ENCODE measurements at places on chromosomes 1 and 21. TPM values are rescaled to one million over a fixed set of nuclear protein-coding genes. Genes with fewer than 3 reads are reported as not detected.

DNA sequence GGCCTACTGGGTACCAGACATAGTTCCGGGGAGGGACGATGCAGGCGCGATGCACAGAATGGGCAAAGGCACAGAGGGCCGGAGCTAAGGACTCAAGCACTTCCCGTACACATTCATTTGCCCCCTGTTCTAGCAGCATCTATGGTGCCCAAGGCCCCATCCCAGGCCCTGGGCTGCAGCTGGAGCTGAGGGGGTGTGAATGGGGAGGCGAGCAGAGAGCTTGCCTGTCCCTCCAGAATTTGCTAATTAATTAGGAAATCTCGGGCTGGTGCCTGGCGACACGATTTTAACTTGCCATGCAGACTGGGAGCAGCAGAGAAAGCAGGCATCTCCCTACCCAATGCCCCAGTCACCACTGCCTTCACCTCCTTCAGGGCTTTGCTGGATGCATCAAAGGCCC lies 35.9 kb downstream of the EPHA2 start:
- DNase-seq, result peak; percentile 1

DNA sequence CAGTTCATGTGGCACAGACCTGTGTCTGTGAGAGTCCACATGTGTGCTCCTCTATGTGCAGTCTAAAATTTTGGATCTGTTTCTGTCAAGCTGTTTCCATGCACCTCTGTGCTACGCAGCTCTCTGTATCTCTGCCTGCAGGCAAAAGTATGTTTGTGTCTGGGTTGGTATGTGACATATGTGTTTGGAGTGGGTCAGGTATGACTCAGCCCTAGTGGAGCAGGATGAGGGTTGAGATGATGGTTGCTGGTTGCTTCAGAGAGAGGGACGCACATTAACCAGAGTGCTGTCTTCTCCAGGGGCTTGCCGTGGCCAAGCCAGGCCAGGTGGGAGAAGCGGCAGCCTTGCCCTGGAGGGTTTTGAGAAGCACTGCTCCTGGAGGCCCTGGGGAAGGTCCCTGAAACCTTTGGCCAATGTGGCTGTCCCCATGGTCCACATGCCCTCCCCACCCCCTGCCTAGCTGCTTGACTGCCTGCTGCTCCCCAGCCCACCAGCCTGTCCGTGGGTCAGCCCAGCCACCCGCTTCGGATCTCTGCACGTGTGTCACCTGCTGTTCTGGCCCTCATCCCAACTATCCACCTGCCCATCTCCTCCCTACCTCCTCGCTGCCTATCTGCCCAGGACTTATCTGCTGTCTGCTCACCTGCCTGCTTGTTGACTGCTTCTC lies 4.1 kb upstream of the EVA1B start:
- no peak for DNase-seq

- DNase-seq, result peak; percentile 89
These were observed 520 bp downstream of the PLEKHN1 start for GRCh38 chr1:966704-967300.

DNA sequence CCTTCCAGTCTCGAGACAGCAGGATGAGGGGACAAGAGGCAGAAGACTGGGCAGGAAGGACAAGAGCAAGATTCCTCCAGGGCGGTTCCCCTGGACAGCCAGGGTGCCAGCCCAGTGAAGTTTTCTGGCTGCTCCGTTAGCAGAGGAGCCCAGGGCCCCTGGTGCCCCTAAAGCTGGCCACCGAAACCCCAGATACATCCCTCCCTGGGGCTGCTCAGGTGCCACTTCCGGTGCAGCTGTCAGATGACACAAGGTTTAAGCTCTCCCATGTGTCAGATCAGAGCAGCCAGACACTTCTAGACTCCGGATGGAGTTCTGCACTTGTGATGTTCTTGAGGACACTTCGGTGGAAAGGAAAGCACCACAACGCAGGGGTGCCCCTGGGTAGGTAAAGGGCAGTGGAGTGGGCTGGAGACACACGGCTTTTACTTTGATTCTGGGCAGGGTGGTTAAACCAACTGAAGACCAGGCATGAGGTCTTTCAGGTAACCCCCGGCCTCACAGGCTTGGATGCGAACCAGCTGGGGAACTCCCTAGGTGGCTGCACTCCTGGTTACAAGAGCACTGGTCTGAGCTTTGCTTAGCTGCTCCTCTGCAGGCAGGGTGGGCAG lies 85.7 kb downstream of the ITPKB start:
- no peak for DNase-seq

GRCh38 chr21:20631633-20632032 lies 366.6 kb upstream of the NCAM2 start:
- no peak for DNase-seq

DNA sequence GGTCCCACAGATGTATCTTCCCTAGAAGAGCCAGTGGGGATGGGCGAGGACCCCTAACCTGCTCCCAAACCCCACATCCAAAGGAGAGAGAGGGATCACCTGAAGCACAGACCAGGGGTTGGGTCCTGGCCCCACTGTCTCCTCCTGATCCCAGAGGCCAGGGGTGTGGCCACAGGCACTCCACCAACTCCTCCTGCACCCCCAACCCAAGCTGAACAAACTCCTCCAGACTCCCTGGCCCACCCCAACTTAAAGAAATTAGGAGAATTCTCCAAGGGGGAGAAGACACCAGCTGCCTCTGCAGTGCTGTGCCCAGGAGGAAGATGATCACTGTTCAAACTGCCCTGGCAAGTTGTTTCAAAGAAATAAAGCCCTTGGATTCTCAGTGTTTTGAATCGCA lies 4.5 kb upstream of the PRAMEF12 start:
- no peak for DNase-seq

- DNase-seq, result peak; percentile 80
These were observed at the start of gene FAAH for GRCh38 chr1:46394108-46394871. FAAH (plus strand) TSS chr1:46394317; CDS start chr1:46394349, 32 bp downstream.

DNA sequence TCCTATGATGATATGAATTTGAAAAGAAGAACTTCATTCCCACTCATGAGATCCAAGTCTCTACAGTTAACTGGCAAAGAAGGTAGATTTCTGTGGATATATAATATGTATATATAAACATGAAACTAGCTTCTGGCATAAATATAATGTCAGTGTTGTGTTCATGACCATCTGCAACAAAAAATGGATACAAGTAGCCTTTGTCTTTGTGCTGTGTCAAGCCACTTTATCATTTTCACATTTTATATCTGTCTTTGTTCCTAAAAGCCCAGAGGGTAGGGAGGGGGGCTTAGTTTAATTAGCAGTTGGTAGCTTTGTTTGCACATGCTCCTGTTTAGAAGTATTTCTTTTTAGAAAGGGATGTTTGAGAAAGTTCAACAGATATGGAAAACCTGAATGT lies 56.2 kb upstream of the FASLG start:
- DNase-seq, result no peak

- no peak for DNase-seq
These were observed 301.7 kb upstream of the VAMP3 start for GRCh38 chr1:7469255-7469938.

- no peak for DNase-seq
These were observed 53.9 kb upstream of the FBXO28 start for GRCh38 chr1:224059897-224060427.

DNA sequence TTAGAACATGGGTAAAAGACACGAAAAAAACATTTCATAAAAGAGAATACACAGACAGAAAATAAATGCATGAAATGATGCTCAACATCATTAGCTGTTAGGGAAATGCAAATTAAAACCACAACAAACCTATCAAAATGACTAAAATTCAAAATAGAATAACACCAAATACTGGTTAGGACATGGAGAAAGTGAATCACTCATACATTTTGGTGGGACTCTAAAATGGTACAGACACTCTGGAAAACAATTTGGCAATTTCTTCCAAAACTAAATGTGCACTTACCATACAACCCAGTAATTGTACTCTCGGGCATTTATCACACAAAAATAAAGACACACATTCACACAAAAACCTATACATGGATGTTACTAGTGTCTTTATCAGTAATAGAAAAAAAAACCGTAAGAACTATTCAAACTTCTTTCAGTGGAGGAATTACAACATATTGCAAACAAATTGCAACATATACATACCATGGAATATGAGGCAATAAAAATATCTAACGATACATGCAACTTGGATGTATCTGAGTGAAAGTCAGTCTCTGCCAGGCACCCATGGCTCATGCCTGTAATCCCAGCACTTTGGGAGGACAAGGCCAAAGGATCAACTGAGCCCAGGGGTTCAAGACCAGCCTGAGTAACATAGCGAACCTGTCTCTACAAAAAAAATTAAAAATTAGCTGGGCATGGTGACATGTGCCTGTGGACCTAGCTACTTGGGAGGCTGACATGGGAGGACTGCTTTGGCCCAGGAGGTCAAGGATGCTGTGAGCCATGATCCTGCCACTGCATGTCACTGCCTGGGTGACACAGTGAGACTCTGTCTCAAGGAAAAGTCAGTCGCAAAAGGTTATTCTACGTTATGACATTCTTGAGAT lies 19.6 kb downstream of the HSF2BP start:
- no peak for DNase-seq

DNA sequence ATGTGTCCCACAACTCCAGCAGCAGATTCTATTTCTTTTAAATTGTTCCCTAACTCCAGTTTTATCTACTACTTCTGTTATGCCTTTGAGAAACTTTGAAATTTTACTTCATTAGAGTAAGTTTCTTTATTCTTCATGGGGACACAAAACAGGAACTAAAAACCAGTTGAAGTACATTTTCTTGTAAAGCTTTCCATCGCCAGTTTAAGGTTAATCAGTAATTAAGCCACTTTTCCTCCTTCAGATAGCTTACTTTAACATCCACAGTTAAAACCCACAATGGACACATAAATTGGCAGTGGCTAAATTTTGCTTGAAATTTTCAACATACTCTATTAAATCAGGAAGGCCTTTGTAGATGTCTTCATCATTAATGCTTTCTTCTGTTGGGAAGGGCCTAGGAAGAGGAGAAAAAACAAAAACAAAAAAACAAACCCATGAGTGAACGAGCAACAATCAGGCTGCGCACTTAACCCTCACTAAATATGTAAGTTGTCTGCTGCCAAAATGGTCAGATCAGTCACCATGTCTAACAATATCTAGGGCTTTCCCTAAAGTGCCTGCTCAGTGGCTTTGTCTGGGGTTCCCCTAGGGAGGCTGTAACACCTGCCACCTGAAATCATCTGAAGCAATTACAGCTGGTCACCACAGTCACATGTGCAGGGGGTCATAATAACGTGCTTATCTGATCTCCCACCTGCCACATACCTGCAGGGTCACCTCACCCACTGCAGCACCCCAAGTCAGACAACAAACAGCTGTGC lies 187.9 kb downstream of the VAV3 start:
- DNase-seq, result no peak

DNA sequence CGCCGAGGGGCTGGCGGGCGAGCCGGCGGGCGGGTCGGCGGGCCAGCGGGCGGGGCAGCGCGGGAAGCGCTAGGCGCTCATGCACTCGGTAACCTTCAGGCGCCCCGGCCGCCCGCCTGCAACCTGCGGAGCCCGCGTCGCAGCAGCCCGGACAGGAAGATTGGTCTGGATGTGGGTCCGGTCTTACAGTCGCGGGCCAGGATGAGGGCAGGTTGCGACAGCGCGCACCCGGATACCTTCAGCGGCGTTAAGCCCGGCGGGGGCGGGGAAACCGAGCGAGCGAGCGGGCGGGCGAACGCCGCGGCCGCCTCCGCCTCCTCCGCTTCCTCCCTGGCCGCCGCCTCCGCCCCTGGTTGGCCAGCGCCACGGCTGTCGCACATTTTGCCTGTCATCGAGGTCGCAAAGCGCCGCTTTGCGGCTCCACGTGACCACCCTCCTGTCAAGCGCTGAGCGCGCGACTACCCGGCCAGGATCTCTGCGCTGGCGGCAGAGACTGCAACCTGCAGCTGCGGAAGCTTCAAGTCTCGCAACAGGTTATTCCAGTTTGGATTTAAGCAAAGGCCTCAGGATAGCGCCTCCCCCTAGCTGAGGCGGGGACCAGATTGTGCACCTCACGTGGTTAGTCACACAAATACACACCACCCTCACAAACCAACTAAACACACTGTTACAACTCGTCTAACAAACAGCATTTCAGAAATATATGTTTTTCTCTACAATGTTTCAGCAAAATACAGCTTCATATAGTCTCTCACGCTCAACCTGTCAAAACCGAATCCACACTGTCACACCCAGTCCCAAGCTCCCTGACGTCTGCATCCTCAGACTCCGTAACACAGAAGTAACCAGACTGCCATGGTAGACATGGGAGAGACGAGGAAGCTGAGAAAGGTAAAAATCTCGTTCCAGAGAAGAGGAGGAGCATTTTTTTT lies at the start of gene FAF1:
FAF1 (minus strand) TSS at position 355 of the 932 bp plus-strand sequence. CDS start 456 bp downstream, outside the sequence.
- DNase-seq, result peak; percentile 98

DNA sequence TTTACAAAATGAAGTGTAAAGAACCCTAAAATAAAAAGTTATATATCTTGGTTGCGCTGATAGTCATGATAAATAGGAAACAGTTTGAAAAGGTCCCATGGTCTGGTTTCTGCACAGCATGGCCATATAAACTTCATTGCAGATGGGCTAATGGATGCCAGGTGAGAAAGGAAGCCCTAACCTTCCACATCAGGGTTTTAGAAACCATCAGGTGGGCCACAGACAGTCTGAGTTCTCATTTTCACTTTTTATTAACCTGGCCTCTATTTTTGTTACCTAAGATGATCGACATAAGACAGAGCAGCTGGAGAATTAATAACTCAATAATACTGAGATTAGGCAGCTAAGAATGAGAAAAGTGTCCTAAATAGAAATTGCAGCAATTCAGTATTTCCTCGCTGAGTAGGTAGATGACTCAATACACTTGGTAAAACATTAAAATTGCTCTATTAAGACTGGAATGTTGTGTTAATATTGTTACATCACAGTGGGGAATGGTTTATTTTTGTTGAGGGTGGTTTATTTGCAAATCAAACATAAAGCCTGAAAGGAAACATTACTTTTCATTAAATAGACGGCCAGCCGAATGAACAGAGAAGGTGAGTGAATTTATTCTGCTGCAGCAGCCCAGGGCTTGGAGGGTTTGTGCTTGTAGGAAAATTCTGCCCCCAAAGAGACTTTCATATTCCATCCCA lies 21.1 kb downstream of the C1orf21 start:
- DNase-seq, result no peak

DNA sequence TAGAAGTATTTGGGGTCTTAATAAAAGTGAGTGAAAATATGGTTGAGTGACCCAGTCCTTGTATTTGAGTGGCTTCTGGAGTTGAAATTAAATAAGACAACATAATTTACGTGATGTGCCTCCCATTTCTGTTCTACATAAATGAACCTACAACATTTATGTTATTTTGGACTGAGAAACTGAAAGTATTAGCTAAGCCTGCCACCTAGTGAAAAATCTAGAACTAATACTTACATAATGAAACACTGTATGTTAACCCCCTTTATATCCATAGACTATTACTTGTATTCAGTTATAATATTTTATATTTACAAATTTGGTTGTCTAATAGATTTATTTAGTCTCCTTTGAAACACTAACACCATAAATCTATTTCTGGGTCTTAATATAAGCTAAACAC lies 298.9 kb downstream of the KCNT2 start:
- DNase-seq, result peak; percentile 57

- peak; percentile 90 for DNase-seq
These were observed at the start of gene C1orf226 for GRCh38 chr1:162381383-162381782. C1orf226 (plus strand) TSS chr1:162381728; CDS start chr1:162381902, 174 bp downstream.

Gene IL20
- not detected for total RNA-seq

Gene ZNF326
- total RNA-seq, result 44.2 TPM

Gene KRTAP12-2
- total RNA-seq, result not detected

Gene LCE6A
- not detected for total RNA-seq

Gene PRDM2
- 77.7 TPM for total RNA-seq

Gene IL12RB2
- 1.2 TPM for total RNA-seq

Gene SEMA4A
- total RNA-seq, result 11.6 TPM

Gene HRNR
- total RNA-seq, result not detected

Gene C1QTNF12
- total RNA-seq, result 10.1 TPM

Gene FLVCR1
- 19.1 TPM for total RNA-seq

Gene ATP8B2
- 56.1 TPM for total RNA-seq

Gene UBE2U
- total RNA-seq, result not detected

Data from stomach (tissue), 19 donors.